HT-29 (cell line): ENCODE measurements at places on chromosomes 1 and 21.

GRCh38 chr1:169849346-169850022 is 44.2 kb downstream of the SCYL3 start:
- no peak for DNase-seq

- no peak for DNase-seq
Measured at GRCh38 chr1:8318436-8318835, 522 bp downstream of the SLC45A1 start.

GRCh38 chr1:160099716-160100375 is 1.4 kb upstream of the IGSF8 start:
- DNase-seq: no peak

DNA sequence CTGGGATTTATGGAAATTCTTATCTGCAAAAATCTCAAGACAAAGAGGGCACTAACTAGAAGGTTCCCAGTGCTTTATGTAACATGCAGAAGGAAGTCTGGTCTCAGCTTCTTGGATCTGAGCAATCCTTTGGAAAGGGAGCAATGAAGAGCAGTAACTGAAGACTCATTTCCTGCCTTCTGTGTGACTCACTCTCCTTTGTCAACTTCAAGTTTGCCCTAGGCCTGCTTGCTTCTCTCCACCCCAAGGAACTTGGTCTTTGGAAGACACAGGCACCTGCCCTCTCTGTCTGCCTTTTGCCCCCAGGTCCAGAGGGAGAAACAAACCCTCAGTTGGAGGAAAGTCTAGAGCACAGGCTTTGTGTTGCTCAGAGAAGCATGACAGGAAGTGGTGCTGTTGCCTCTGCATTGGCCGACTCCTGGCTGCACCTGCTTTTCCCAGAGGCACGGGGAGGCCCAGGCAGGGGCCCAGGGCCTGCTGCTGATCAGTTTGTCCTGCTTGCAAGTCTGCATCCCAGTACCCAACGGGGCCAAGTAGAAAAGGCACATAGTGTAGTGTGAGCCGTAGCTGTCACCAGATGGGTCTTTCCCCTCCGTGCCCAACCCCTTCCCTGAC is 137.2 kb downstream of the DHRS3 start:
- peak; percentile 84 for DNase-seq

DNA sequence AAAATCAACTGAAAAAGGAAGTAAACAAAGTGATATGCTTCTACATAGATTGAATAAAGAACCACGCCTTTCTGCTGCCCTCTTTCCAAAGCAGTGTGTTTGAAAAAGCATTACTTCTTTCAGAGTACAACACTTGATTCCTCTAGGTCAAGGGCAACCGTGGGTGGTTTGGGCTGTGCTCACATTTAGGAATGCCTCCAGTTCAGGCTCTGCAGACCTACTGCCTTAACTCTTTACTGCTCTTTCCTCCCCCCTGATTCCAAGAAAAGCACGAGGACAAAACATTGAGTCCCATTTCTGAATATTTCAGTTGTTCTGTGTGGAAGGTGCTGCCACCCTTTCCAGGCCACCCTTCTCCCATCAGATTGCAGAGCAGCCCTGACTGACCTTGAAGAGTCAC is 45.2 kb downstream of the ADAMTS1 start:
- DNase-seq: no peak

GRCh38 chr1:99573431-99574217 is 72.3 kb upstream of the PALMD start:
- DNase-seq: no peak

- DNase-seq: no peak
Measured at GRCh38 chr1:7899741-7900140, 40.9 kb downstream of the TNFRSF9 start.

GRCh38 chr1:101260556-101261350 is 23.9 kb downstream of the S1PR1 start:
- no peak for DNase-seq

DNA sequence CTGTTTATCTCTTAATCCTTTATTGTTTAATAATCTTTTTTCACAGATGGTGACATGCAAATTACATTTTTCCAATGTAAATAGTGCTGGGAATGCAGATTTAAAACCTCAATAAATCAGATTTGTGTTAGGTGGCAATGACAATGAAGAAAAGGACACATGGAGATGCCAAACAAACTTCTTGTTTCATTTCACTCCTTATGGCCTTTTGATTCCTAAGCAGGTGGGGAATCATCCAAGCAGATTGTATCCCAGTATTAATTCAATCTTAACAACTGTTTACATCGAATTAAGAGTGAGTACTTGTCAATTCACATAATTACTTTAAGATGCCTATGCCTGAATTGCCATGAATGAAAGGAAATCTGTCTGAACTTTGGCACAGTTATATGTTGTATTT is 98.9 kb upstream of the RGS18 start:
- DNase-seq: no peak

- DNase-seq: no peak
Measured at GRCh38 chr1:178973652-178974101, 52.0 kb upstream of the FAM20B start.

GRCh38 chr1:227891223-227891954 is 56.3 kb downstream of the WNT9A start:
- peak; percentile 65 for DNase-seq

GRCh38 chr1:39139723-39140360 is 64.7 kb upstream of the MACF1 start:
- DNase-seq: no peak

DNA sequence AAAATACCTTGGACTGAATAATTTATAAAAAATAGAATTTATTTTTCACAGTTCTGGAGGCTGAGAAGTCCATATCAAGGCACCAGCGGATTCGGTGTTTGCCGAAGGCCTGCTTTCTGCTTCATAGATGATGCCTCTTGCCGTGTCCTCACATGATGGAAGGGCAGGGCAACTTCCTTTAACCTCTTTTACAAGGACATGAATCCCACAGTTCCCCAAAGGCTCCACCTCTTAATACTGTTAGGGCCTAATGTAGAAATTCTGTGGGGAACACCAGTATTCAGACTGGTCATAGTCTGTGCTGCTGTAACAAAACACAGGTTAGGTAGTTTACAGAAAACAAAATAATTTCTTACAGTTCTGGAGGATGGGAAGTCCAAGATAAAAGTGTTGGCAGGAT is 25.9 kb downstream of the DYRK1A start:
- no peak for DNase-seq

- DNase-seq: no peak
Measured at GRCh38 chr1:91689641-91690481, 189.2 kb downstream of the CDC7 start.

DNA sequence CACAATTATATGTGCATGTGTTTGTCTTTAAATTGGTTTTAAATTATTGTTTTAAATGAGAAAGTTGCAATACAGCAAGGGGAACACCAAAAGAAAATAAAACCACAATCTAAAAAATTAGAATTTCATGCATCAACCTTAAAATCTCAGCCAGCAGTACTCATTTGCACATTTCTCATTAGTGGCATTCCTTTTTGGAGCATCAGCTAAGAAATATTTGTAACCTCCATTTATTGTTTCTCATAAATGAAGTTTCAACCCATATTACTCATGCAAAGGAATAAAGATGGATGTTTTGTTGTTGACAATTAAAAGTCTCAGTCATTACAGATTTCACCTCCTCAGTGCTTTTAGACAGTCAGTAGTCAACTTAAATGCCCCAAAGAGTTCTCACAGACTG is 160.1 kb downstream of the TBX15 start:
- no peak for DNase-seq

DNA sequence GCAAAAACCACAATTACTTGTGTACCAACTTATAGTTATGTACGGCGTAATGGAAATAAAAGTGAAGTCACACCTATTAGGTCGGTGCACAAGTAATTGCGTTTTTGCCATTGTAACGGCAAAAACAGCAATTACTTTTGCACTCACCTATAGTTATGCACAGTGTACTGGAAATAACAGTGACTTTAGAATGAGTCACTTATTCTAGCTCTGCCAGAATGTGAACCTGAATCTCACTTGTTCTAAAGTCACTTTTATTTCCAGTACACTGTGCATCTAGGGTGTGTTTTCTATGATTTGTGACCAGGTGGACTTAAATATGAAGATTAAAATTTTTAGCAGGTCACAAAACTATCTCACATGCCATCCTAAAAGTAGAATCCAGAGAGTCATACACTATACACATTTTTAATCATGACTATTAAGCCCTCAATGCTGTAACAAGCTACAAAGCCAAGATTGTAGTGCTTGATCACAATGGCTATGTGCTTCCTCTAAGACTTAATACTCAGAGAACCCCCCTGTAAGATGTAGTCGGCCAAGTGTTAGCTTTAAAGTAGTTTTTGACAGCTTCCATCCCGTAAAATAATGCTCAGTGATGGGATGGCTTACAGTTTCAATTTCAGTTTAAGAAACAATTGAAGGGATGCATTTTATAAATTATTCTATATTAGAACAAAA is 218.8 kb downstream of the NEGR1 start:
- no peak for DNase-seq

DNA sequence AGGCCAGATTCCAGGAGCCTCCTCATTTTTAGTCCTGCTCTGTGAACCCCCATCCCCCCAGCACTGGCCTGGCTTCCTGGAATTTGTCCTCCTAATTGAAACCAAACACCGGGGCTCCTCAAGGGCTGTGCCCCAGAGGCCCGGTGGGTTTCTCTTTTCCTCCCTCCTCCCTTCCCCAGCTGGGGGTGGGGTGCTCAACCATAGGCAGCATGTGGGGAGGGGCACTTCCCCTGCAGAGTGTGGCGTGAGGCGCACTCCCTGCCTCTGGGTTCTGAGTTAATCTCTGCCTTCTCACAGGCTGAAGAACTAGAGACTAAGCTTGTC is 67.5 kb upstream of the ACOT11 start:
- DNase-seq: no peak

DNA sequence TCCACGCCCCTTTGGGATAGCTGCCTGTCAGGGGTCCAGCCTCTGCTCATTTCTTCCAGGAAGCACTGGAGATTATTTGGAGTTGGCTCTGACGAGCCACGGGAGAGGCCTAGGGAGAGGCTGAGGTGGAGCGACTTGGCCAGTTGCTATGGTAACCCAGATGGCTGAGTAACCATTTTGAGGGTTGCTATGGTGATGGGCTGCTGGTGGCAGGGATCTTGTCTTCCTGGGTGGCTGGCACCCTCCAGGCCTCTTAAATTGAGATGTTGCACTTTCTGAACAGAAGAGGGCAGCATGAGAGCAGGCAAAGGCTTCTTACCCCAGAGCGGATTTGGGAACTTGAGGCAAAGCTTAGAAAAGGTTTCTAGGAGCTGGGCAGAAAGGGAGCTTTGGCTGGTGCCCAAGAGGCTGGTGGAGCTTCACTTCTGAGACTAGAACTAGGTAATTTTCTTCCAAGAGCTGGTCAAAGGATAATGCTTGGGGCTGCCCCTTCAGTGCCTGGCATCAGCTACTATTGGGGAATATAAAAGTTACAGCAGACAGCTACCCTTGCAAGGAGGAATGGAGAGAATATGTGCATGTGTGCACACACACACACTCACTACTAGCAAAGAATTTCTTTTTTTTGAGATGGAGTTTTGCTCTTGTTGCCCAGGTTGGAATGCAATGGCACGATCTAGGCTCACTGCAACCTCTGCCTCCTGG is 72.5 kb downstream of the NDUFS5 start:
- peak; percentile 80 for DNase-seq

DNA sequence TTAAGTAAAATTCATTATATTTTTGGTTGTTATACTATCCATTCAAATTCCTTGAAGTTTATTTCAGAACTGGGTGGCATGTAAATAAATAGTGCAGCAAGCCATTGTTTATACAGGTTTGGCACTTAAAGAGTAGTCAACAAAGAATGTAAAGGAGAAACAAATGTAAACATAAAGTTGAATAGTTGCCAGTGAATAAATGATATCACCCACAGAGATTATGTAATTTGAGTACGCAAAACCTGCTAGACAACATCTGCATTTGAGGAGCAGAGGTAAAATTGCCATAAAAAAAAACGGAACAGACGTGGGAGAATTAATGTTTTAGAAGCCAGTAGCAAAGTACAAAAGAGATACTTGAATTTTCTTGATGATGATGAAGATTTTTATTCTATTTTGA is 111.6 kb downstream of the ADGRL2 start:
- peak; percentile 61 for DNase-seq

DNA sequence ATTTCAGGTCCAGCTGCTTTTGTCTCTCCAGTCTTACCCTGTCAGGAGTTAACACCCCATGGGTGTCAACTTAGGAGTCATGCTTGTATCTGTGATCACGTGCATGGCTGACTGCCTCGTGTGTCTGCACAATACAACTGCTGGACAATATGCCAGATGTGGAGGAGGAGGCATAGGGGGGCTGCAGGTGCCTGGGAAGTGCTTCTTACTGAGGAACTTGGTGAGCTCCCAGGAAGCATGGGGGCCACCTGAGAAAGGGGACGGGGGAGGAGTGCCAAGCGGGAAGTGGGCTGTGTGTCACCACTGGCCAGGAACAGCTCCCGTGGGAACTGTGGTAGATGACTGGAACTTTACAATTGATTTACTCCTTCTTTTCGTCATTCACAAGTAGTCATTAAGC is 9.5 kb downstream of the RHEX start:
- DNase-seq: no peak

GRCh38 chr1:96076589-96076988 is 645.0 kb upstream of the PTBP2 start:
- no peak for DNase-seq

DNA sequence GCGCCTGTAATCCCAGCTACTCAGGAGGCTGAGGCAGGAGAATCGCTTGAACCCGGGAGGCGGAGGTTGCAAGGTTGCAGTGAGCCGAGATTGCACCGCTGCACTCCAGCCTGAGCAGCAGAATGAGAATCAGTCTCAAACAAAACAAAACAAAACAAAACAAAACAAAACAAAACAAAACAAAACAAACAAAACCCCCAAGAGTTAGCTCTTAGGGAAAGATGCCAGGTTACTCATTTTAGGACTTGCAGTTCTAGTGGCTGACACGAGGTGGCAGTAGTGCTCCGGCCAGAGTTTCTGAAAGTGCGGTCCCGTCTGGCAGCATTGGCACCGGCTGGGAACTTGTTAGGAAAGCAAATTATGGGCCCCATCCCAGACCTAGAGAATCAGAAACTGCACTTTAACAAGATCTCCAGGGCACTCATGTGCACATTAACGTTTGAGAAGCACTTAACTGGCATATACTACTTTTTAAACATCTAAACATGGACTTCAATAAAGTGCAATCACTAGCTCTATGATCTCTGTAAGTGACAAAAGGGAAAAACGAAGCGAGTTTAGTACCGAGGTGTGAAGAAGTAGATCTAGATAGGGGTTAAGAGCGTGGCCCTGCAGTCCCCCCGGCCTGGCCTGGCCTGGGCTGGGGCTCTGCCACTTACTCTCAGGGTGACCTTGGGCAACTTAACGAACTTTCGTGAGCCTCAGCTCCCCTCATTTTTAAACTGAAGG is 41.9 kb upstream of the TNFRSF1B start:
- peak; percentile 82 for DNase-seq
